ENCODE measurements at places on chromosomes 11 and 22.

DNA sequence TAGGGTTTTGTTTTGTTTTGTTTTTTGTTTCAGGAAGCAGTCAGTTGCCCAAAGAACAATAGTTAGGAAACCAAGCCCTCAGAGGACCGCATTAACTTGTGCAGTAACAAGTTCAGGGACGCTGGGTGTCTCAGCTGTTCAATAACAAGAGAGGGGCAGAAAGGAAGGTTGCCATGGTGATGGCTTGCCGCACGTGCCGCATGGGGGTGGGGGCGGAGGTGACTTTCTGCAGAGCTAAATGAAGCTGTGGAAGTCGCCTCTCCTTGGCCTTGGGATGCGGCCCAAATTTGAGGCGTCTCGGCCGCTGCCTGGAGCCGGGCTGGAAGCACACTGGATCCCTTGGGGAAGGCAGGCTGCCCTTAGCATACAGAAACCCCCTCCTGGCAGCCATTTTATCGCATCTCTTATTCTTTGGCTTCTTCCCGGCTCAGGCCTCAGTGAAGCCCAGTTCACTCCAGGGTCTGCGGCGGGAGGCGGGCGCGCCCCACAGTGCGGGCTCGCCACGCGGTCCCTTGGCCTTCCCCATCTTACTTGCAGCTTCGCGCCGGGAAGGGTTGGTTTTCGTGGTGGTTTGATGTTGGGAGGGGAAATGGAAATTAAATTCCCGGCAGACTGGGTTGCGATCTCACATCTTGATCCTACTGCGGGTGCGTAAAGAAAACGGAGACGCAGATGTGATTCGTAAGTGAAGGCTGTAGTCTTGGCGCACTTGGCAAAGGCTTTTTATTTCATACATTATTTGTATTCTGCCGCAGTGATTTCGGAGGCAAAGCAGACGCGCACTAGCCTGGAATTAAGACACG lies 94.3 kb downstream of the SLC17A6 start:
- no peak for DNase-seq

DNA sequence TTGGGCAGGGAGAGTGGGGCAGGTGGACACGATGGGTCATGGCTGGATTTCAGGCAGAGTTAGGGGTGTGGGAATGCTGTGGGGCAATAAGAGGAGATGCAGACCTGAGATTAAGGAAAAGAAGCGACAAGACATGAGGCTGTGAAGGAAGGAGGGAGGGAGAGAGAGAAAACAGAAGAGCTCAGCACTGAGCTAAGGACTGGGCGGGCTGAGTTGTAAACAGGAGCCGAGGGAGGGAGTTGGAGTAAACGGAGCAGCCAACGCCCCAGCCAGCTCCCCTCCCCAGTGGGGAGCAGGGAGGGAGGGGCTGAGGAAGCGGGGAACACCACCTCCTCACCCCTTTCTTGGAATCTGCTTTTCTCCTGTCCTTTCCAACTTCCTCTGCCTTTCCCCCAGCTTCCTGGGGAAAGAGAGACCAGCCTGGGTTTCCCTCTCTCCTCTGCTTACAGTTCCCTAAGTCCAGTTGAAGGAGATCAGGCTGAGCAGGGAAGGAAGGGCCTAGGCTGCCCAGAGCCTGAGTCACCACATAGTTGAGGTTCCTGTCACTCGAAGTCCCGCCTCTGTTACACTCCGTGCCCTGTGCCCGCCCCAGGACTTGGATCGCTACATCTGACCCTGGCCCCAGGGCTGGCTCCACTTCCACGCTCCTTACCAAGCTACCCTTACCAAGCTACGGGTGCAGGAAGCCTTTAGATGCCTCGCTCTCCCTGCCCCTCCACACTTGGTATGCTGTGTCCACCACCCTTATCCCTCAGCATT lies 6.7 kb upstream of the AHNAK start:
- no peak for DNase-seq

DNA sequence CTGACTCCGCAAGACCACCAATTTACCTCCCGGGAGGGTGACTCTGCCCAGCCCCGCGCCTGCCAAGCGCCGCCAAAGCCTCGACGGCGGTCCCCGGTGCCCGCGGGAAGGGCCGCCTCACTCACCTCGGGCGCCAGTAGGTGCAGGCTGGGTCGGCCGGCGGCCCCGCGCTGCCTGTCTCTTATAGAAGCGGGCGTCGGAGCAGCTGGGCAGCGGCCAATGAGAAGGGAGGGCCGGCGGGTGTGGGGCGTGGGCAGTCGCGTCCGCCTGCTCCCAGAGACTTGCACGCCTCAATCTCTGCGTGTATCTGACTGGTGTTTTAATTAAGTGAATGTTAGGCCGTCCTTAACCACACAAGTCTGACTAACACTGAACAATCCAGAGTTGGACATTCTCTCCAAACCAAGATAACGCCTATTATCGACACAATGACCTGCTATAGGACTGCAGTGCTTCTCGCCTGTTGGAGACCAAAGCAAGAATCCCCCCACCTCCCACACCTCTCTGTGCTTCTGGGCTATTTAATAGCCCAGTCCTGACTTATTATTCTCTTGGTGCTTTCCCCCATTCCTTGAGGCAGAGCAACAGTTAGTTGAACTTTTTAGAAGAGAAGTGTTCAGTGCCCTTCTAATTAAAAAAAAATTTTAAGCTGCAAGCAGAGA lies at the start of gene TPH1:
Gene TPH1 (minus strand): TSS at position 154 of the 662 bp plus-strand sequence. CDS start 5,507 bp downstream, outside the sequence.
- DNase-seq, result no peak

- no peak for DNase-seq
Measured at GRCh38 chr22:50526834-50527801, 1.7 kb upstream of the SCO2 start.

DNA sequence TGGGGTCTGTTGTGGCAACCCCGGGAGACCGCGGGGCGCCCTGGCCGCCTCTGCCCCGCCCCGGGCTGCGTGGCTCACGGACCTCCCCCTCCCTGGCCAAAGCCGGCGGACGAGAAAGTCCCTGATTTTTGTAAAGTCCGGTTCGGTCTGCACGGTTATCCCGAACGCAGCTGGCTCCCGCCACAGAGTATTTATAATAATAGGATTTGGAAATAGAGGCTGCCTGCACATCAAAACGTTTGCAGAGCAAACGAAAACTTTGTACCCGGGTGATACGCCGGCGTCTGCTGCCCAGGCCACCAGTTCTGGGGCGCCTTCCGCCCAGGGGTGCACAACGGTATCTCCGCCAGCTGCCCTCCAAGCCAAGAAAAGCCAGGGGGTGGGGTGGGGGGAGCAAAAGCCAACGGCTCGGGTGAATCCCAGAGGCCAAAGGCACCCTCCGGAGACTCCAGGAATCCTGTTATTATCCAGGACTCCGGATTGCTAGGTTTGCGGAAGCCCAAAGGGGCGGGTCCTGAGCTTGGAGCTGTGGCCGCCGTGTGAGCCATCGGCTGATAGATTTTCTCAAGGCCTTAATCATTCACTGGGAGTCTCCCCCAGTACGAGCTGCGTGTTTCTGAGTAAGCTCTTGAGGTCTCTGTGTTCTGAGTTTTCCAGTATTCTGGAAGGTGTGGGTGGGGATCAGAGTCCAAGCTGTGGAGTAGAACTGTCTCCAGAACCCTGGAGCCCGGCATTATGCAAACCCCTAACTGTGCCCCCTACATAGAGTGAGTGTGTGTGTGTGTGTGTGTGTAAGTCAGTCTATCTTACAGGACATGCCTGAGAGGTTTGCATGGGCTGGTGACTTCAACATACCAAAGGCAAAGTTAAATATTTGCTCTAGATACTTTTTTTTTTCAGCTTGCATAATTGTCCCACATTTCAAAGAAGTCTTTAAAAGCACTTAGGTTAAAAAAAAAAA lies 673 bp upstream of the SHANK2 start:
- DNase-seq, result no peak

- DNase-seq, result no peak
Measured at GRCh38 chr11:16596231-16596630, 142.2 kb upstream of the C11orf58 start.

DNA sequence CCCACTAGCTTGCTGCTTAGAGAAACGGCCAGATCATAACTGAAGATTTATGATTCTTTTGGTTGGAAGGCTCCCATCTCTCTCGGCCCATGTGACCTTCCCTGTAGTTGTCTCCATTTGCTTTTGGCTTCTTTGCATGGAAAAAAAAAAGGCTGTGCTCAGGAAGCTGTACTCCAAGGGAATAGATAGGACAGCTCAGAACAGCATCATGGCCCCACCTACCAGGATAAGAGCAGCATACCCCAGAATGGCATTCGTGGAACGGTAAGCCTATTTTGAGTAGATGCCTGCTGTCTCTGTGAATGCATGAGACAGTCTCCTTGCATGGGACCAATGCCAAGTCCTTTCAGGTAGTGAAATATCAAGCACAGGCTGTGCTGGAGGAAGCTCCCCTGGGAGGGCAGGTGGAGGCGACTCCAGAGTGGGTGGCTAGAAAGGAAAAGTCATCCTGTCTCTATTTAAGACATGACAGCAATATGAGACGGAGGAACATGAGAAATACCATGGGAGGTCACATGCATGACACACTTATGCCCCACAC lies 94.1 kb upstream of the AMOTL1 start:
- no peak for DNase-seq

DNA sequence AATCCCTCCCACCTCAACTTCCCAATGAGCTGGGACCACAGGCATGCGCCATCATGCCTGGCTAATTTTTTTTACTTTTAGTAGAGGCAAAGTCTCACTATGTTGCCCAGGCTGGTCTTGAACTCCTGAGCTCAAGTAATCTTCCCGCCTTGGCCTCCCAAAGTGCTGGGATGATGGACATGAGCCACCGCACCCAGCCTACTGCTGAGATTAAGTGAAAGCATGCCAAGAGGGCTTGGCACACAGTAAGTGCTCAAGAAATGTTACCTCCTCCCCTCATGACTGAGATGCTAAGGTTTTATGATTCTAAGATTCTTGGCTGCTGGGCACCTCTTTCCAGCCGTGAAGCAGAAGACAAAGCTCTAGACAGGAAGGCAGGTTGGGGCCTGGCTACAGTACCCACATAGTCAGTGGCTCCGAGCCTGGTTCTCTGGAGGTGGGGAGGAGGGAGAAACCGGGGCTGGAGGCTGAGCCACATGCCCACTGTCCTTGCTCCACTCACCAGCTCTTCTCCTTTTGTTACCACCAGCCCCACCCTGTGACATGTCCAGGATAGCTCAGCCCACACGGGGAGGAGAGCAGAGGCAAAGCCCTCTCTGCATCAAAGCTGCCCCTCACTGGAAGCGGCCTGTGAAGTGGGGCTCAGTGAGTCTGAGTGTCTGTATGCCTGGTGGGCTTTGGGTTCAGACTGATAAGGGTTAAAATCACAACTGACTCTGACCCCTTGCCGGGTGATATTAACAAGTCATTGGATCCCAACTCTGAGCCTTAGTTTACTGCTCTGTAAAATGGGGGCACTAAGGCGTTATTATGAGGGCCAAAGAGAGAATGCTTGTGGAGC lies 12.9 kb downstream of the ARHGEF17 start:
- DNase-seq, result no peak

GRCh38 chr11:133386262-133386661 lies 146.0 kb downstream of the OPCML start:
- no peak for DNase-seq

GRCh38 chr11:11608783-11609232 lies 13.0 kb downstream of the GALNT18 start:
- DNase-seq, result no peak

GRCh38 chr11:3903207-3903896 lies 47.9 kb downstream of the STIM1 start:
- no peak for DNase-seq

DNA sequence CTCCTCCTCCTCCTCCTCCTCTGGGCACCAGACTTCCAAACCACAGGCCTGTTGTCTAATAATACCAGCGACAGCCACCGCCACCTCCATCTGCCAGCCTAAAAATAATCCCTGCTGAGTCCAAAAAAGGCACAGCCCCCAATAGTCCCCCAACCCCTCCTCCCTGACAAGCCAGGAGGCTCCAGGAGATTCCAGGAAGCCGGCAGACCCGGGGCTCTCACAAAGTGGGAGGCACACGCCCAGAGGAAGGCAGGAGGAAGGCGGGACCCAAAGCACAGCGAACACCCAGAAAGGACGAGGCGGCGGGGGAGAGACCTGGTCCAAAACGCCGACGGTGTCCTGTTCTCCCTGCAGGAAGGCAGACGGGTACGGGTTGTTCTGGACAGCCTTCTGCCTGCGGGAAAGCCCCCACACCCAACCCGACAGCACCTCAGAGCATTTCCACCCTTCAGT lies 5.9 kb downstream of the IGSF9B start:
- no peak for DNase-seq

DNA sequence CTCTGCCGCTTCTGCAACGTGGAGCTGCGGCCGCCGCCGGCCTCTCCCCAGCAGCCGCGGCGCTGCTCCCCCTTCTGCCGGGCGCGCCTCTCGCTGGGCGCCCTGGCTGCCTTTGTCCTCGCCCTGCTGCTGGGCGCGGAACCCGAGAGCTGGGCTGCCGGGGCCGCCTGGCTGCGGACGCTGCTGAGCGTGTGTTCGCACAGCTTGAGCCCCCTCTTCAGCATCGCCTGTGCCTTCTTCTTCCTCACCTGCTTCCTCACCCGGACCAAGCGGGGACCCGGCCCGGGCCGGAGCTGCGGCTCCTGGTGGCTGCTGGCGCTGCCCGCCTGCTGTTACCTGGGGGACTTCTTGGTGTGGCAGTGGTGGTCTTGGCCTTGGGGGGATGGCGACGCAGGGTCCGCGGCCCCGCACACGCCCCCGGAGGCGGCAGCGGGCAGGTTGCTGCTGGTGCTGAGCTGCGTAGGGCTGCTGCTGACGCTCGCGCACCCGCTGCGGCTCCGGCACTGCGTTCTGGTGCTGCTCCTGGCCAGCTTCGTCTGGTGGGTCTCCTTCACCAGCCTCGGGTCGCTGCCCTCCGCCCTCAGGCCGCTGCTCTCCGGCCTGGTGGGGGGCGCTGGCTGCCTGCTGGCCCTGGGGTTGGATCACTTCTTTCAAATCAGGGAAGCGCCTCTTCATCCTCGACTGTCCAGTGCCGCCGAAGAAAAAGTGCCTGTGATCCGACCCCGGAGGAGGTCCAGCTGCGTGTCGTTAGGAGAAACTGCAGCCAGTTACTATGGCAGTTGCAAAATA lies 816 bp downstream of the PDE3B start:
- peak; percentile 7 for DNase-seq

DNA sequence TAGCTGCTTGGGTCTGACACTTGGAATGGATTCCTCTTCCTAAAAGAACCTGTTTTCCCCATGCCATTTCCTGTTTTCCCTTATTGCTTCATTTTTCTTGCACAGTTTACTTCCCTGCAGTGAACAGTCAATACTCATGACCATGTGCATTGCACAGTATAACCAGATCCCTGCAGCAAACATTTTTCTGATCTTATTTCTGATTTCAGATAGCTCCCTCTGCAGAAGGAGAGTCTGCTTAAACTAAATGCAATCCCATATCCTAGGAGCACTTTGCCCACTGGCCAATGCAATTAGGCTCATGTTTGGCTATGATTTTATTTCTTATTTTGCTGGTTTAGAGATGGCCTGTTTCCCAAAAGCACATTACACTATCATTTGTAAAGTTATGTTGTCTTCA lies 96.7 kb upstream of the CD44 start:
- DNase-seq, result no peak
